ENCODE measurements at places on chromosomes 16 and 17. TPM values are rescaled to one million over a fixed set of nuclear protein-coding genes. Genes with fewer than 3 reads are reported as not detected.
A peak's percentile ranks its signal among the peaks of the same experiment; 100 is the strongest.

The DNAH3 gene
- total RNA-seq: not detected

The CX3CL1 gene
- 1.2 TPM for total RNA-seq

The TEKT5 gene
- total RNA-seq: 2.2 TPM

DNA sequence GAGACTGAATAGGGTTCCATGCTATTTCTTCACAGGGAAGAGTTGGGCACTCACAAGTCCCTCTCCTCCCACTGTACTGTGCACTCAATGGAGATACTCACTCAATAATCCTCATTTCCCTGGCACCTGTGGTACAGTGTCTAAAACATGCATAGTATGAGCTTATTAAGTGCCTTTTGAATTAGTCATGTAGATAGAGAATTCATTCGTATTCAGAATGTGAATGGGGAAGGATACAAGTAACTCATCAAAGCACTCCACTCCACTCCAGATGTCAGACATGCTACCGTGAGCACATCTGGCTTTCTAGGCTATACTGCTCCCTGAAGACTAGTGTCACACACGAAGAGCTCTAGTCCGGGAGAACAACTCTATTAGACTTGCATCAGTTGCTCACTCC lies 6.3 kb downstream of the C17orf75 start:
- no peak for DNase-seq

DNA sequence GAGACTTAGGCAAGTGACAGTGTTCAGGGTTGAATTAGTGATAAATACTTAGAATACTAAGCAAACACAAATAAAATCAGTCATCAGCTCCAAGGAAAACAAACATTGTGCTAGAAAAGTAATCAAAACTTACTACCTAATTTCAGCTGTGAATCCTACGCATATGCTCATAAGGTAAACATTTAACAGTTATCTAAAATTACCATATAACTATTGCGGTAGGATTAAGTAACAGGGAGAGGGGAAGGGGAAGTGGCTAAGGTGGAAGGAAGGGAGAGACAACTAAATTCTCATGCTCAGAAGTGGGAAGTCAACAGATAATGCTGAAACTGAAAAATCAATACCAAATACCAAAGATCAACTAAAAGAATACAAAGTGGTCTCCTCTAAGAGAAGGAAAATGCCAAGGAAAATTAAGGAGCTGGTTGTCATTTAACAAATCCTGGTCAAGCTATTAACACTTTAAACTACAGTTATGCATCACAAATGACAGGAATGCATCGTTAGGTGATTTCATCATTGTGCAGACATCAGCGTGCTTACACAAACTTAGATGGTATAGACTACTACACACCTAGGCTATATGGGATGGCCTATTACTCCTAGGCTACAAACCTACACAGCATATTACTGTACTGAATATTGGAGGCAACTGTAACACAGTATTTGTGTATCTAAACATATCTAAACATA lies 20.0 kb downstream of the USP32 start:
- no peak for DNase-seq

DNA sequence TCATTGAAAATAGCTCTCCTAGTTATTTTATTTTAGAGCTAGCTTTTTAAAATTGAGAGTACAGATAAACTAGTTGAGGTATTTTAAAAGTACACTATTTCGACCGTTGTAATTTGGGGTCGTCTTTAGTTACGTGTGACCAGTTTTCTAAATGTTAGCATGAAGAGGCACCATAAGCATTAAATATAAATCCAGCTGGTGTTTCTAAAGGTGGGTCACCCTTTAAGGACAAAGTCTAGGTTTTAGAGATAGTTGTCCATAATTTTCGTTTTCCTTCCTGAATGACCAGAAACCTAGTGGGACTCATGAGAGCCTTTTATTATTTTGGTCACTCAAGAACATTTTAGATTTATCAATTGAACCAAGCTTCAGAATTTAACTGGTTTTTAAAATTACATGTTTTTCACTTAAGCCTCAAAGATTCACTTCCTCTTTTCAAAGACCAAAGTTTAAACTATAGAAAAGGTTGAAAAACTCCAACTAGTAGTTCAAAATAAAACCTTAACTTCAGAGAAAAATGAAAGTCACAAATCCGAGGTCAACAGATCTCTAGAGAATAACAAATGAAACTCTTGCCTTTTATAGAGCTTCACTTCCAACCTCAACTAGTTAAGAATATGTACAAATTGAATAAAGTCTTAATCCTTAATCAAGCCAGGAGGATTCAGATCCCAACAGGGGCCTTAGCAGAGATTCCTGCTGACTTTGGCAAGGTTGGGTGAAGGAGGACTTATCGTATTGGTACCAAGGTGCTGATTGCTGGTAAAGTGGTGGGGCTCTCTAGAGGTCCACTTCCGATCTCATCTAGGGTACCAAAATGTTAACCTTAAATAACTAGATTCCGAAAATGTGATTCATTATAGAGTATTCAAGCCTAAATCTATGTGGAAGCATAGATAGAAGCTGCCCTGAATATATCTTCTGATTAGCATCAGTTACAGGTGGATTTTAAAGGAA lies 32.5 kb downstream of the PHKB start:
- DNase-seq: peak; percentile 52

DNA sequence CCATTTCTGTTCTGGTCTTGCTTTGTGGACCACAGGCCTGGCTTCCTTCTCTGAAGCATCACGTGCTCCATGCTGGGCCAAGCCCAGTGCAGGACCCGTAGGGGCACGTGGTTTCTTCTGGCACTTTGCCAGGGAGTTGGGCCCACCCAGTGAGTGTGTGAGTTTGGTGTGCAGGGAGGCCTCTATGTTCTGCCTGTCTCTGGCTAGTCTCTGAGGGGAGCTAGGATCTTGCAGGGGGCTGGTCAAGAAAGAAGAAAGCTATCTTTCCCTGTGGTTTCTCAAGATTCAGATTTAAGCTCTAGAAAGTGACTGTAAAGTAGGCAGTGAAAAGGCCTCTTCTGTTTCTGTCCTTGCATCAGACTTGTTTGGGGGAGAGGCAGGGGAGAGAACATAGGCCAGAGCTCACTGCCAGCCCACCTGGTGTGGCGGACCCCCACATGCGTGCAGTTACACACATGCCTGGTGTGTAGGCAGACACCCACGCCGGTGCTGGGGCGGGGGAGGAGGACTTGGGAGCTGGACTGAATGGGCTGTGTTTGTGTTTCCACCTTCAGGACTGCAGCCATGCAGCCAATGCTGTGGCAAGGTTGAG lies 11.8 kb downstream of the LASP1 start:
- no peak for DNase-seq

DNA sequence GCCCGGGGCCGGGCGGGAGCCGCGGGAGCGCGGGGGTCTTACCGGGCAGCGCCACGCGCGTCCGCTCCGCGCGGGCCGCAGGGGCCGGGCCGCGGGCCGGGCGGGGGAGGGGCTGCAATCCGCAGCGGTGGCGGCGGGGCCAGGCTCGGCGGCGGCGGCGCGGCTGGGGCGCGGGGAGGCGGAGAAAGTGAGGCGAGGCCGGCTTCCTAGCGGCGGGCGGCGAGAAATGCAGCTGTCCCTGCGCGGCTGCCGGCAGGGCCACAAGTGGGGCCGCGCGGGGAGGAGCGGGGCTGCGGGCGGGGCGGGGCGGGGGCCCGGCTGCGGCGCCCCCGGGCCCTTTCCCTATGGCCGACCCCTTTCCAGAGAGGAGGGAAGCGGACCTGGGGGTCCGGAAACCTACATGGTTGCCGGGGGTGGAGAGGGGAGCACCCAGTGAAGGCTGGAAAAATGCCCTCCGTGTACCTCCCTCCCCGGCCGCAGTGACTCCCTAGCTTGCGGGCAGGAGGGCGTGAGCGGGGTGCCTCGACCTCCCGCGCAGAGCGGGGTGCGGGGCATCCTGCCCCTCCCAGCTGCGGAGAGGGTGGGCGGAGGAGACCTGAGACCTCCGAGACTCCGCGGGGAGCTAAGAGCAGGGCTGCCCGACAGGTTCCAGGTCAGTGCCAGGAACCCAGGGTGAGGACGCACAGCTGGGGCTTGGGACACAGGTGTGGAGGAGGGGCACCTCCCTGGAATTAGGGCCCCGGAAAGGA lies at the start of gene CUEDC1:
Gene CUEDC1 (minus strand): TSS at position 230 of the 749 bp plus-strand sequence. CDS start 69,848 bp downstream, outside the sequence.
- DNase-seq: no peak

DNA sequence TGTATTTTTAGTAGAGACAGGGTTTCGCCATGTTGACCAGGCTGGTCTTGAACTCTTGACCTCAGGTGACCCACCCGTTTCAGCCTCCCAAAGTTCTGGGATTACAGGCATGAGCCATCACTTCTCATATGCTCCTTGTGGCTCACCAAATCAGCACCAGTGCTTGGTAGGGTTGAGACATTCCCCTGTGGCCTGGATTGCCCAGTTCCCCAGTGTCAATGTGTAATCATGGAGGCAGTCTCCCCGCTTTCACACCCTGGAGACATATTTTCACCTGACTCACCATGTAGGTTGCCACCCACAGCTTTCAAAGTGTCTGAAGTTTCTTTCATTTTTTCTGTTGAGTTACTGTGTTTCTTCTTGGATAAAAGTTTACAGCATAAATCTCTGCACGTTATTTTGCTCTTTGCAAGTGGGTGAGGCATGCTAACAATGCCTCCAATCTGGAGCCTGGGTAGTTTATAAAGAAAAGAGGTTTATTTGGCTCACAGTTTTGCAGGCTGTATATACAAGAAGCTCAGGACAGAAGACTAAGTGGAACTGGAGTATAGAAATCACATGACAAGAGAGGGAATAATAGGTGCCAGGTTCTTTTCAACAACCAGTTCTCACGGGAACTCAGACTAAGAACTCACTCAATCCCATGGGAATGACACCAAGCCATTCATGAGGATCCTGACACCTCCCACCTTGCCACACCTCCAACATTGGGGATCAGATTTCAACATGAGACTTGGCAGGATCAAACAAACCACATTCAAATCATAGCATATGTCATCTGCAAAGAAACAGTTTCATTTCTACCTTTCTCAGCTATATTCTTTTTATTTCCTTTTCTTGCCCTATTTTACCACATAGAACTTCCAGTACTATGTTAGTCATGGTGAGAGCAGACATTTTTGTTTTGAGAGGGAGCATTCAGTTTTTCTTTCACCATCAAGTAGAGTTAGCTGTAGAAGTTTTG lies 113.2 kb downstream of the PHKB start:
- DNase-seq: peak; percentile 39

DNA sequence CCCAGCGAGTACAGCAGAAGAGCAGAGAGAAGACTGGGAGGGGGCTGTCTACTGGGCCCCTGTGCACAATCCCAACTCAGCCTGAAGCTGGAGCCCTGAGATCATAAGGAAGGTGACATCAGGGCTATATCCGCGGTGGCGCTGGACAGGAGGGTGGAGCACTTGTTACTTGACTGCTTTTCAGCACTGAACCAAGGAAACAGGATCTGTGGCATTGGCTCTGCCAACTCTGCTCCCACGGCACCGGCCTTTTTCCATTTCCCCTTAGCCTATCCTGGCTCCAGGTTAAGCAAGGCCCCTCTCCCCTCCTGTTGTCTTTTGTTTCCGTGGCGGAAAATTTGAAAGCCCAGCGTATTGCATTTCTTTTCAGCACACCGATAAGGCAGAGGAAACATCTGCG lies 125.0 kb upstream of the IRX3 start:
- DNase-seq: no peak

Measured in GM12878 (cell line).